GM04503 (cell line): ENCODE measurements at places on chromosomes 7 and 10.
A peak's percentile ranks its signal among the peaks of the same experiment; 100 is the strongest.

DNA sequence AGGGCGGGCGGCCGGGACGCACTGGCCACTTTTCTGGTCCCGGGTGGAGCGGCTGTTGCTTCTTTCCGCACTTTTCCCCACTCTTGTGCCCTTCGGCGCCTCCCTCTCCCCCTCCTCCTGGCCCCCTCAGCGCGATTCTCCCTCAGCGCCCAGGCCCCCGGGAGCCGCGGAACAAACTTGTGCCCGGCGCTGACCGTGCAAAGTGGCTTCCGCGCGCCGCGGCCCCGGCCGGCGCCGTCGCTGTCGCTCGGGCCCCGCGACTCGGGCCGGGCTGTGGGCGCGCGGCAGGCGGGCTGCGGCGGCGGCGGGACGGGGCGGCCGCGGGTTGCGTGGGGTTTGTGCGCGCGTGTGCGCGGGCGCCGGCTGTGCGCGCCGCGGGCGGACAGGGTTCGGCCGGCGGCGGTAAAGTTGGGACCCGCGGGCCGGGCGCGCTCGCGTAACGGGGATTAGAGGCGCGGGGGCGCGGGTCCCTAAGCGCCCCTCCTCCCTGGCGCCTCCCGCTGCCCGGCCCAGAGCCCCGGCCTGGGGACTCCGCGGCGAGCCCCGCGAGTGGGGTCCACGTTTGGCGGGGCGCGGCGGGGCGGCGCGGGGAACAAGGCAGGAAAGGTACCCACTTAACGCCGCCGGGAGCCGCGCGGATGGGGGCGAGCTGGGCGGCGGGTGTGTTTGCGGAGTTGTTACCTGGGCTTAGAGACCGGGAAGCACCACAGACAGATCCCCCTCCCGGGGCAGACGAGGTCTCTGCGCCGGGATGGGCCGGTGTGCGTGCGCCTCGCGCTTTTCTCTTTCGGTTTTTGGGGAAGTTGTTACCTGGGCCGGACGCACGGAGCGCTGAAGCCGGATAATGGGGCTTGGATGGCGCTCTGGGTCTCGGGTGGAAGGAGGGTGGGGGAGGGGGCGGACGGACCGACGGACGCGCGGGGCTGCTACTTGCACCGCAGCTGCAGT, 860 bp downstream of the ZEB1 start:
- DNase-seq = no peak

GRCh38 chr10:74227697-74228424, 76.8 kb downstream of the ADK start:
- no peak for DNase-seq

- no peak for DNase-seq
Measured at GRCh38 chr7:96663871-96664445, 45.7 kb downstream of the SEM1 start.

DNA sequence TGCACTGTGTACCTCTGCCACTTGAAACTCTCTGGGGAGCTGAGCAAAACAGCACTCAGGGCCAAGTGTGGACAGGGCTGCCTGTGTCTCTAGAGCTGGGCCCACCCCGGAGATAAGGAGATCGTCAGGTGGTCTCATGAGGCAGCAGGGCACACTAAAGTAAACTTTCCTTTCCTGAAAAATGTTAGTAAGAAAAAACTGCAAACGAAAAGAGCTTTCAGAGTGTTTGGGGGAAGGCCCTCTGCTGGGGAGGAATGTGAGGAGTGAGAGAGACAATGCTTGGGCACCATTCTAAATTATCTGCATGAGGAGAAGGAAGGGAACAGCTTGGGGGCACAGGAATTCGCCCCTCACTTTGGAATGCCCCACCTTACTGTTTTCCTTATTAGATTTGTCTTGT, 127.7 kb downstream of the ATXN7L1 start:
- DNase-seq = no peak

GRCh38 chr7:134337980-134338379, 21.2 kb upstream of the SLC35B4 start:
- DNase-seq = no peak

DNA sequence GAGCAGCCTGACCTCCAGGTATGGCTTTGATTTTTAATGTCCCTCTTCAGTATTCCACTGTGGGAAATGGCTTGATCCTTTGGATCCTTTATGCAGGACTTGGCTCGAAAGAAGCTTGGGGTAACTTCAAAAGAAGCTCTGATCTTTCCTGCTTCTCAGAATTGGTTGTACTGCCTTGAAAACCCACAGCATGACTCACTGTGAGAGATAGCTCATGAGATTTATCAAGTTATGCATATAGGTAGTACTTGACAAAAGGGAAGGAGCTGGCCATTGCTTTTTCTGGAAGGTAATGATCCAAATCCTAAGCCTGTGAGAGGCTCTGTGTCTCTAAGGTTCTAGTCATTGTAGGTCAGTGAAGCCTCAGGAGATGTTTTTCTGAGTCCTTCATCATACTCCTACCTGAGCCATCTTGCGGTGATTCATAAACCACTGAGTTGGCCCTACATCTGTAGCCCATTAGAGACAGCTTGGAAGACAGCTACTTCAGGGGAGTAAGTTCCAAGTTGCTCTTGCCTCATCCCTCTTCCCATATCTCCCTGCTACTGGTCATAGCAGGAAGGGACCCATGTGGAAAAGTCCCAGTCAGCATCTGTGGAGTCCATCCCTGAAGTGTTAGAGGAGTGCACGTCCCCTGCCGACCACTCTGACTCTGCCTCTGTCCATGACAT, 36.7 kb upstream of the NFKB2 start:
- DNase-seq = peak; percentile 16

GRCh38 chr10:110268442-110268841, 36.3 kb downstream of the SMNDC1 start:
- DNase-seq = no peak

DNA sequence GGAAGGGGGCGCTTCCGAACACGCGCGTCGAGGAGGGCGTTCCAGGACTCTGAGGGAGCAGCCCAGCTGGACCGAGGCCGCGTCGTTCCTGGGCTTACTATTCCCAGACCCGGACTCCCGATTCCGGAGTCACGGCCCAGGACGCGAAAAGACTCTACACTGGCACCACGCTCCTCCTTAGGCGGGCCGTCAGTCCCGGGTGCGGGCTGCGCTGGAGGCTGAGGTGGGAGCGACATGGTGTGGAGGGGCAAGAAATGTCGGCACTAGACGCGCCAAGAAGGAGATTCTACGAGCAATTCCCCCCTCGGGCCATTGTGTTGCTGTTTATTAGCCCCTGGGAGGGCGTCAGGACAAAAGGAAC, 584 bp upstream of the RUNDC3B start:
- DNase-seq = no peak

- DNase-seq = no peak
Measured at GRCh38 chr10:10489076-10489475, 528.6 kb upstream of the CELF2 start.

DNA sequence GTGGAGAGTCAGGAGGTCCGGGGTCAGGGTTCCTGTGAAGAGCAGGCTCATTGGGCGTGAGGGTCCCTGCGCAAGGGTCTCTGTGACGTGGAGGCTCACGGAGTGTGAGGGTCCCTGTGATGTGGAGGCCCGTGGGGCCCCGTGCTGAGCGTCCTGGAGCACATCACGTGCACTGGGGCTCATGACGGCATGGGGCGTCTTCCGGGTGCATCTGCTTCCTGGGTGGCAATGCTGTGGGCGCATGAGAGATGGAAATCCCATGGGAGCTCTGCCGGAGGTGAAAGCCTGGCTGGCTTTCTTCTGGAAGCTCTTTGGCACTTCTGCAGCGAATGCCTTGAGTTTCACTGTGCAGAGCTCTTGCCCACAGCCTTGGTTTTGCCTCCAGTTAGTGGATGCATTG, 71.4 kb downstream of the WDR37 start:
- DNase-seq = no peak

DNA sequence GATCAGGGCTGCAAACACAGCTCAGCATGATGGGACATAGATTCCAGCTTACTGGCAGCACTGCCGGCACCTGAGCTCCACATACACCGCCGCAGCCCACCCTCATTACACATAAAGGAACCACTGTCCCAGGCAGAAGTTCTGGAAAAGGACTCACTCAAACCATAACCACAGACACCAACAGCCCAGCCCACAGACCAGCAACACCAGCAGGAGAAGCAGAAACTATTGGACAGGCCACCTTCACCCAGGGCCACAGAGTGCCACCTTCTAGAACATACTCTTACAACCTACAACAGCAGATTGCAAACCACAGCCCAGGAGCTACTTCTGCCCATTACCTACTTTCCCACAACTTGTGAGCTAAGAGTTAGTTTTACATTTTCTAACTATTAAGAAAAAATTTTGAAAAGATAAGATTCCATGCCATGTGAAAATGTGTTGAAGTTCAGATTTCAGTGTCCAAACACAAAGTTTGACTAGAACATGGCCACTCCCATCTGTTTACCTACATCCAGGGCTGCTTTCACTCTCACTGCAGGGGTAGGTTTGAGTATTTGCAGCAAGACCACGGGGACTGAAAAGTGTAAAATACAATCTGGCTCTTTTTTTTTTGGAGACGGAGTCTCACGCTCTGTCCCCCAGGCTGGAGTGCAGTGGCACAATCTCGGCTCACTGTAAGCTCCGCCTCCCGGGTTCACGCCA, 153.0 kb downstream of the TNS3 start:
- DNase-seq = no peak
